Spinal cord (tissue), 10 donors: ENCODE measurements at places on chromosomes 12 and 14. TPM values are rescaled to one million over a fixed set of nuclear protein-coding genes. Genes with fewer than 3 reads are reported as not detected.

- DNase-seq, result no peak
Observed at GRCh38 chr14:69876221-69876847, 2.9 kb upstream of the SMOC1 start.

GDF3 gene
- 0.28 TPM for total RNA-seq

VRTN gene
- not detected for total RNA-seq

GRCh38 chr14:98163873-98164272 lies 1108.1 kb downstream of the BCL11B start:
- DNase-seq, result no peak

GRCh38 chr12:28603801-28604200 lies 413.5 kb downstream of the CCDC91 start:
- DNase-seq, result no peak

- DNase-seq, result no peak
Observed at GRCh38 chr12:127820846-127821245, 446.1 kb upstream of the TMEM132C start.

SLC5A8 gene
- total RNA-seq, result 0.22 TPM
